ENCODE measurements at places on chromosomes 4 and X.

DNA sequence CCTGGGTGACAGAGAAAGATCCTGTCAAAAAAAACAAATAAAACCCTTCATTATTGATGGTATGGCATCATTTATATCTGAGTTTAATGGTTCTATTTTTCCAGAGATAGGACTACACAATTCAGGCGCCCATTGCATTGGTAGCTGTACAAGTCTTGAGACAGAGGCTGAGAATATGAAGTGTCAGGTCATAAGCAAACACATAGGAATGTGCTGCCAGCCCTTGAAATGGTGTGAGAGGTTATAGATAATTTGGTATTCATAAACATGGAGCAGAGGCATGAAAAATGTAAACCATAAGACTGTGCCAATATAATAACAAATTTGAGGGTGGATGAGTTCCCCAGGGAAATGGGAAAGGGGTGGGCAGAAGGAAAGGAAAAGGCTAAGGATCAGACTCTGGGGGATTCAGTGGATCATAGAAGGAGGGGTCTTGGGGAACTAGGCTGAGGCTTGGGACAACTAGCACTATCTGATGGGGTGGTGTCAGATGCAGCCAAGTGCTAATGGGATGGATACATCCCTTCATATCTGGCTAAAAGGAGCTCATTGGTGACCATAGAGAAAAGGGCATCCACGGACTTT is 50.8 kb downstream of the MAOA start:
- no peak for DNase-seq

- no peak for DNase-seq
Observed at GRCh38 chr4:140672416-140672815, 83.8 kb downstream of the TBC1D9 start.

DNA sequence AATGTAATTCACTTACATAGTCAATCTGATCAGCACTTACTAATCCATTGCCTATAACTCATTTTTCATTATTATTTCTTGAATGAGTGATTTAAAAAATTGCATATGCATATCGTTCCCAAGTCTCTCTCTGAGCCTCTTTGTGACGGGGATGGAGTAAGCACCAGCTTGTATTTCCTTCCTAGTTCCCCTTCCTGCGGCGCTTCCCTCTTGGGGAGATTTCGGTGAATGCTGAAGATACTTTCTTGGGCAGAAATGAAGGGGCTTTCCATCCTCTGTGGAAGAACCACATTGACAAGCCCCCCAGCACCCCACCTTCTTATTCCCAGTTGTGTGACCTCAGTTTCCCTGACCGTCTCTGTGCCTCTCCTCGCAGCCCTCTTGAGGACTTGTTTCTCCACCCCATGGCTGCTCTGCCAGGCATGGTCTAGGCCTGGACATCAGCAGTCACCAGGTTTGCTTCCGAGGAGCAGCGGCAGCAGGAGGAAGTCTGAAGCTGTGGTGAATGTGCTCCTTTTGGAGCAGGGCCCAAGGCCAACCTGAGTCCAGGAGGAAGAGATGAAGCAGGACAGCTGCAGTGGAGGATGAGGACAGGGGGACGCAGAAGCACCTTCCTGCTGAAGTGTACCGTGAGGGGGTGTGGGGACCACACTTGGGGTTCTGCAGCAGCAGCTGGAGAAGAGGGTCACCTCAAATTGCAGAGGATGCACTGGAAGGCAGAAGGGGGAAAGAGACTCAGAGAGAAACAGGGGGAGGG is 124.9 kb downstream of the IRF2 start:
- no peak for DNase-seq

- DNase-seq = no peak
Observed at GRCh38 chr4:4387531-4388310, 819 bp downstream of the NSG1 start.

- DNase-seq = no peak
Observed at GRCh38 chrX:68978655-68979054, 149.8 kb downstream of the EFNB1 start.

DNA sequence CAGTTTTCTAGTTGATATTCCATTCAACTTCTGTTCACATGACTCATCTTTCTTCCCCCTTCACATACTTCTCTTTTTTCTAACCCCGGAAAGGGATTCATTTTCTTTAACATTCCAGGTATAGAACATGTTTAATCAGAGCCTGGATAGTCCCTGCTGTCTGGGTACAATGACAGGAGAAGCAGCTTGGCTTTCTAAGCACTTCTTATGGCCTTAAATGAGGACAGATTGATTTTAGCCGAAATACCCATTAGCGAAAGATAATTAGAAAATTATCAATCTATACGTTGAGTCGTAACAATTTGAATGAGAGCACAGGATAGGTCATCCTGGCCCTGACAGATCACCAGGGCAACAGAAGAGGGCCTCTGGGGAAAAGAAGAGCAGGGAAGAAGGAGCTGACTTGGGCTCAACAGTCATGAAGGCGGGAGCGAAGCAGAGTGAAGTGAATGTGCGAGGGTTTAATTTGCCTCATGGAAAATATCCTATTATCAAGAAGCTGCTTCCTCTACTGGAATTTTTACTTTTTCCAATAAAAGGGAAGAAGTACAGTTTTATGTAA is 62.2 kb downstream of the PPP1R2C start:
- DNase-seq = no peak

Measured in AG09319 (cell line).